ENCODE measurements at places on chromosomes 13 and 19. TPM values are rescaled to one million over a fixed set of nuclear protein-coding genes. Genes with fewer than 3 reads are reported as not detected.

- DNase-seq = peak; percentile 81
Measured at GRCh38 chr19:47507924-47508553, 6.8 kb downstream of the NAPA start.

DNA sequence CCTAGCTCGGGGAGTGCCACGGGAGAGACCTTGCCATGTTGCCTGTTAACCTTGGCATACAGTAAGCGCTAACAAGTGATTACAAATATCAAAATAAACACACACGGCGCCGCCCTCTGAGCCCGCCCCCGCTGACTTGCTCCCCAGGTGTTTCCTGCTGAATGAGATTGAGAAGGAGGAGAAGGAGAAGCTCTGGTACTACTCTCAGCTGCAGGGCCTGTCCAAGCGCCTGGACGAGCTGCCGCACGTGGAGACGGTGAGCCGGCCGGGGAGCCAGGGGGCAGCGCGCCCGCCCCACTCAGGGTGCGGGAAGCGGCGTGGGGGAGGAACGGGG lies 5.0 kb downstream of the APC2 start:
- no peak for DNase-seq

DNA sequence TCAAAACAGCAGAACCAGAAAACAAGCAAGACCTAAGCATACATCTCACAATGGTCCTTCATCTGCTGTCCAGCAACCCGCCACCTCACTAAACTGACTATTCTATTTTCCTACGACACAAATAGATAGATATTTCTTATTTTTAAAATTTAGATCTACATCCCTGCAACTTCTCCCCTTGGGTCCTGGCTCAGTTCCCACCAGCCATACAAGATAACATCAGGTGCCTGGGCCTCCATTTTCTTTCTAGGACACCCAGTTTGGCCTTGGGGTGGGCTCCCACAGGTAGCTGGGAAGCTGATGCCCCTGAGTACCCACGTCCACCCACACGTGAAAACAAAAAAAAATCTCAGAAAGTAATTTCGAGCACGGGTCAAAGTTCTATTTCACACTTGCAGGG lies 47.6 kb downstream of the TGDS start:
- peak; percentile 24 for DNase-seq

DNA sequence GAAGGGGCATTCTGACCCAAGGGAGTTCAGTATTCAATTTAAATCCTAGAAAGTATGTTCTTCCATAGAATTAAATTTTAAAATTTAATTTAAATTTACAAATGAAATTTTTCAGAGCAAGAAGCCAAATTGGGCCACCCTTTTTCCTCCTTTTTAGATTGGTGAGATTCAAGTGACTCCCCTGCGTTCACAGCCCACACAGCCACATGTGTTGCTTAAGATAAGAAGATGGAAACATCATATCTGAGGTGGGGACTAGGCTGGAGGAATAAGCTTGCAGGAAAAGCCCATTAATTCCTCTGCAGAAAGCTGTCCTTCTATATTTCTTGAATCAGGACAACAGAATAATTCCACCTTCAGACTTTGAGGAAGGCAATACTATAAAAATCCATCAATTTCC lies 392.7 kb upstream of the ZNF507 start:
- DNase-seq = no peak

- DNase-seq = no peak
Measured at GRCh38 chr13:111936267-111936925, 130.6 kb upstream of the SOX1 start.

DNA sequence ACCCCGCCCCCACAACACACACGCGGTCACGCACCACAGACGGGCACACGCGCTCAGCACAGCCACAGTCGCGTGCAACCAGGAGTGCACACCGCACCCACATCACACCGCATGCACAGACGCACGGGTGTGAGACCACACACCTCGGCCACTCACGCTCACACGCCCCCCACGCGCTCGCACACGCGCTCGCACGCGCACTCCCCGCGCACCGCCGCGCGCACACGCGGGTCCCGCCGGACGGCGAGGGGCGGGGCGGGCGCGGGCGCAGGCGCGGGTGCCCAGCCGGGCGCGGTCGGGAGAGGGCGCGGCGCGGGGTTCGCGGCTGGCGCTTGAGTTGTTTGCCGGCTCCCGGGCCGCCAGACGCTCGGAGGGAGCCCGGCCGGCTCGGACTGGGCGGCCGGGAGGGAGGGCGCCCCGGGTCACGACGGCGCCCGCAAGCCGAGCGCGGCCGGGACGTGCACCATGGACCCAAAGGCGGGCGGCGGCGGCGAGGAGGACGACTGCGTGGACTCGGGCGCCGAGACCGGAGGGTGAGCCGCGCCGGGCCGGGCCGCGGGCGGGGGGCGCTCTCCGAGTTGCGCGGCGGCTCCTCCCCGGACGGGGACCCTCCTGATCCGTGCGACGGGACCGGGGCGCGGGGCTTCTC lies at the start of gene FAM124A:
FAM124A (plus strand) TSS at position 362 of the 649 bp plus-strand sequence; CDS start at position 466, 104 bp downstream.
- peak; percentile 77 for DNase-seq

GRCh38 chr13:110270507-110270906 lies 36.5 kb downstream of the COL4A1 start:
- no peak for DNase-seq

GRCh38 chr19:23415561-23416191 lies 20.4 kb upstream of the ZNF91 start:
- DNase-seq = peak; percentile 51

- DNase-seq = no peak
Measured at GRCh38 chr13:72643311-72643989, 84.0 kb downstream of the MZT1 start.

GRCh38 chr13:79663435-79663834 lies 182.5 kb downstream of the NDFIP2 start:
- peak; percentile 6 for DNase-seq

GRCh38 chr13:99281811-99282263 lies 23.7 kb upstream of the GPR18 start:
- no peak for DNase-seq

- no peak for DNase-seq
Measured at GRCh38 chr19:38838208-38838985, 6.8 kb upstream of the ECH1 start.

DNA sequence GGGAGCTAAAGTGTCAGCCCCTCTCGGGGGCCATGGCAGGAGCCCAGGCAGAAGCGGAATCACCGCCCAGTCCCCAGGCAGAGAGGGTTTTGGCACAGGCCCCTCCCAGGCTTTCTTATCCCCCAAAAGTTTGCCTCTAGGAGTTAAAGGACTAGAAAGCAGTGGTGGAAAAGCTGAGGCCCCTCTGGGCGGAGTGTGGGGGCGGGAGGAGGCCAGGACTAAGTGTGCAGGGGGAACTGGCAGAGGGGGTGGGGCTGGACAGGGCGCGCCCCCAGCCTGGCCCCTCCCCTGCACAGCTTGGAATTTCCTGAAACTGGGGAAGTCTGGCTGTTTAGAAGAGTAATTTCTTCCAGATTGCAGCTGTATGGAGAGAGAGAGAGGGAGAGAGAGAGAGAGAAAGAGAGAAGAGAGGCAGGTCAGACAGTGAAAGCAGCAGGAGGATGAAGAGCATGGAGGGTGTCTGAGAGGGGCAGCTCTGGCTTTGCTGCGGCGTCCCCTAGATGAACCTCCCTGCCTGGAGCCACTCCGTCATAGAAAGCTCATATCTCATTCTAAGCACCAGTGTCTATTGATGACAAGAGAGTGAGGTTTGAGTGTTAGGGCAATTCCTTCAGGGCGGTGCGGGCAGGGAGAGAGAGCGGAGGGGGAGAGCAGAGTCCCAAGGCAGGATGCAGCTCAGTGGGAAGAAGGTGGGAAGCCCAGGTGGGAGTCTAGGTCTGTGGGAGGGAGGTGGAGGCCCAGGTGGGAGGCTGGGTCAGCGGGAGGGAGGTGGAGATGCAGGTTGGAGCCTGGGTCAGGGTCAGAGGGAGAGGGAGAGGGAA lies at the start of gene CDC42EP5:
CDC42EP5 (minus strand) TSS at position 226 of the 821 bp plus-strand sequence. CDS start 7,749 bp downstream, outside the sequence.
- DNase-seq = no peak

- DNase-seq = no peak
Measured at GRCh38 chr13:64256751-64257150, 2841.1 kb upstream of the PCDH20 start.

DNA sequence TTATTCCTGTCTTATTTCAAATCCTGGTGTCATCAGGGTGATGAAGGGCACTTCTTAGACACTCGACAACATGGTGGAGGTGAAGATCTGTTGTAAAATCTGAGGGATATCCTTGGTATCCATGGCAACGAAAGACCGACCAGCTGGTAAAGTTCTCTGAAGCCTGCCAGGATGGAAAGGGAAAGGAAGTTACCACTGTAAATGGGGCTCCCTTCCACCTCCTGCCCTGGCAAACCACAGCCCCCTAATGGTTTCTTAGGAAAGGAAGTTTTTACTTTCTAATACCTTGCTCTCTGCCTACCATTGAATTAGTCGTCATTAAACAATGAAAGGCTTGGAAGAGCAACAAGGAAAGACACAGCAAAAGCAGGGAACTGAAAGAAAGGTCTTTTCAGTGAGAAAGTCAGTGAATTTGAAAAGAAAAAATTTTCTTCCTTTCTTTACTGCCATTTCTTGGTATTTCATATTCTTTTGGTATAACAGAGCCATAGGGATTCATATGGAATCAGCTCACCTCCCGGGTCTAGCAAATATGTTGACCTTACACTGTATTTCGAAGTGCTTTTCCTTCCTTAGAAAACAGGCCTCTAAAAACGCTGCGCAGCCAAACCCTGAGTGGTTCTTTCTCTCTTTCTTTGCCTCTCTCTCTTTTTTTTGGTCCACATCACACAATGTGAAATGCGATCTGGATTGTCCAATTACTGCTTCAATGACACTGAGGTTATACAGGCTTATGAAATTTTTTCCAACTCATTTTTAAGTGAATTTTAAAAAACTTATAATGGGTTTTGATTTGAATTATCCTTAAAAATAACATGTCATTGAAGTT lies 111.0 kb downstream of the RGCC start:
- DNase-seq = no peak

DNA sequence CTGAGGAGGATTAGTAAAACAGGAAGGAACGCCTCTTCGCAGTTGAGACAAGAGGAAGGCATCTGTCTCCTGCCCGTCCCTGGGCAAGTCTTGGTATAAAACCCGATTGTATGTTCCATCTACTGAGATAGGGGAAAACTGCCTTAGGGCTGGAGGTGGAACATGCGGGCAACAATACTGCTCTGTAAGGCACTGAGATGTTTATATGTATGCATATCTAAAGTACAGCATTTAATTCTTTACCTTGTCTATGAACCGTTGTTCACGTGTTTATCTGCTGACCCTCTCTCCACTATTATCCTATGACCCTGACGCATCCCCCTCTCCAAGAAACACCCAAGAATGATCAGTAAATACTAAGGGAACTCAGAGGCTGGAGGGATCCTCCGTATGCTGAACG lies 722 bp upstream of the TIMM50 start:
- DNase-seq = no peak

DNA sequence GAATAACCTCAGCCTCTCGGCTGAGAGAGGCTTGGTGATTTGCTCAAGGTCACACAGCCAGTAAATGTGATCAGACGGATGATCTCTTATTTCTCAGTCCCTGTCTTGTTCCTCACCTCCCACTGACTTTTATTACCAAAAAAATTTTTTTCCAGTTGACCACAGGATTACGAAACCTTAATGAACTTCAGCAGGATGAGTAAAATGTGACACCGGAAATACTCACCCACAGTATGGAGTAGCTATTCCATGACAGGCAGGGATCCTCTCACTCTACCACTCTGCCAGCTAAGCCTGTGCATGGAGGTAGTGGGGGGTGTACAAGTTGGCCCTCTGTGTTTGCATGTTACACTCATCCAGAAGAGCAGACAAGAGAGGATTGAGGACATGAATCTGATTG lies 916.4 kb downstream of the UQCRFS1 start:
- DNase-seq = no peak

DNA sequence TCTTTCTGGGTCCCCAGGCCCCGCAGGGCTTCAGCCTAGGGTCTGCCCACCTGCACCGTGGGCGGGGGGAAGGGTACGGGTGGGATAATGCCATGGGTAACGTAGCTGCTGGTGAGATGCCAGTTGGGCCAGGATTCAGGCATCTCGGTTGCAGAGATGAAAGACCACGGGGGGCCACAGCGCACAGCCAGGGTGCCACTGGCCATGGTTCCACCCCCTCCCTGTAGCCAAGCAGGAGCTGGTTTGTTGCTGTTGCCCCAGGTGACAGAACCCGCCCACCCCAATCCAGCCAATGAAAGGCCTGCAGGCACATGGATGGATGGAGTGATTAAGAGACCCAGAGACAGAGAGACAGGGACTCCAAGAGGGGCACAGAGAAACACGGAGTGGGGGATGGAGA lies 1.0 kb upstream of the CGB7 start:
- no peak for DNase-seq

DNA sequence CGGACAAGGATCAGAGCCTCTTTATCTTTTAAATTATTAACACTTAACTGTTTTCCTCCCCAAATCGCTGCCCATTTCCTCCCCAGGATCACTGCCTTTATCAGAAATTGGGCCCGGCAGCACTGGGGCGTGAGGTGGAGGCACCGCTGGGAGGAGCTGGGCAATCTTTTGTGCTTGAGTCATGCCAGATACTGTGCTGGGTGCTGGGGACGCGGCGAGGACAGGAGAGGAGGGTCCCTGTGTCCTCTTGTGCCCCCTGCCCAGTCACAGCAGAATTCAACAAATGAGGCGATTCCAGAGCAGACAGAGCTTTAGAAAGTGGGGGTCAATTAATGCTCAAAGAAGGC lies 347.8 kb downstream of the ZNF536 start:
- no peak for DNase-seq

DNA sequence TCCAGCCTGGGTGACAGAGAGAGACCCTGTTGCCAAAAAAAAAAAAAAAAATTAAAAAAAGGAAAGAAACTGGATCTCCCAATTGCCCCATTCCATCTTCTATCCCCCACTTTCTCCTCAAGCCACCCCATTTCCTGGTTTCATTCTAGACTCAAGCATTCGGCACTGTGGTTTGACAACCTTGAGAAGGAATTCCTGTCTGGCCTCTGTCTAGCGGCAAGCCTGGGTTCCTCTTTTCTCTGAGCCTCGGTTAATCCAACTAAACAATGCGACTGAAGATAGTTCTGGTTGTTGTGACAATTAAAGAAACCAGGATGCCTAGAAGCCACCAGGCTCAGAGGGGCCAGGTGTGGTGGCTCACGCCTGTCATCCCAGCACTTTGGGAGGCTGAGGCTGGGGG lies 3.3 kb upstream of the C3 start:
- no peak for DNase-seq

DNA sequence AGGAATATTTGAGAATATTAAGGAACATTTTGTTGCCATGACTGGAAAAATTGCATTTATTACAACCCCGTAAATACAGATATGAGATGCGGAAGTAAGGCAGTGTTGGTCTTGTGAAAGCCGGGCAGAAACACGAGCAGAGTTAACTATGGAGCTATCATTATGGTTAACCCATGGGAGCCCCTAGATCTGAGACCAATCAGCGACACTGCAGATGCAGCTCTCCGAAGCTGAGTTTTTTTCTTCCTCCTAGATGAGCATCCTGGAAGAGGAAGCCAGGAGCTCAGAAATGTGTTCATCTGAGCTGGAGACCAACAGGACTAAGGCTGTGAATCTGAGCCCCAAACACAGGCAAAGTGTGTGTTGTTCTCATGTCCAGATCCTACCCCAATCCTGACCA lies 123.0 kb upstream of the KL start:
- no peak for DNase-seq

The ZNF865 gene
- 1.7 TPM for total RNA-seq

The PRR22 gene
- 0.54 TPM for total RNA-seq

The KLK2 gene
- 0.09 TPM for total RNA-seq

The ERICH6B gene
- total RNA-seq = 0.27 TPM

The THSD1 gene
- 8.3 TPM for total RNA-seq

The F10 gene
- 0.91 TPM for total RNA-seq

The CSNK1G2 gene
- 40.3 TPM for total RNA-seq

The ANKLE1 gene
- 1.4 TPM for total RNA-seq

The IL11 gene
- 0.27 TPM for total RNA-seq
